Cerebellum (tissue), 4 donors: ENCODE measurements at places on chromosomes 13 and 19.

DNA sequence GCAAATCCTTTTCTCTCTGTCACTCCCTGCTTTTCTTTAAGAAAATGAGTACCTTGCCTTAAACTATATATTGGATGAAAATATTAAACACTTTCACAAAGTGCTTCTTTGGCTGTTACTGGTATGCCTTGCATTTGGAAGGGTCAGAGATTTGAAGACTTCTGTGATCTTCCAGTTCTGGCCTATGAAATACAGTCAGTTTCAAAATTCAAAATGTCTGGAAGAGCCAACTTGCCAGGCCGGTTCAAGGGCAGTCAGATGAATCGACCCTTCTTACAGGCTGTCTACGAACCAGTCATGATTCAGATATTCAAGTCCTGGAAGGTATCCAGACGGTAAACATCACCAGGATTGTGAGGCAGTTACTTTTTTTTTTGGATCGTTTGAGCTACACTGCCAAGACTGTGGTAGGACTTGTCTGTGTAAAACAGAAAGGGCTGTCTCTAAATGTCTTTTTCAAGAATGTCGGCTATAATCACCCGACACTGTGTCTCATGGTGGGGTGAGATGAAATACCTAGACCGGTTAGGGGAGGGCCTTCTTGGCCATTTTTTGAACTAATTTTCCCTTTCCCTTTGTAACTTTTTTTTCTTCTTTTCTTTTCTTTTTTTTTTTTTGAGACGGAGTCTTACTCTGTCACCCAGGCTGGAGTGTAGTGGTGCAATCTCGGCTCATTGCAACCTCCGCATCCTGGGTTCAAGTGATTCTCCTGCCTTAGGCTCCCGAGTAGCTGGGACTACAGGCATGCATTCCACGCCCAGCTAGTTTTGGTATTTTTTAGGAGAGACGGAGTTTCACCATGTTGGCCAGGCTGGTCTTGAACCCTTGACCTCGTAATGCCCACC is 11.2 kb downstream of the ACTN4 start:
- no peak for DNase-seq

GRCh38 chr19:18204394-18205199 is 755 bp upstream of the RAB3A start:
- DNase-seq = no peak

- no peak for DNase-seq
These were observed 43.7 kb upstream of the SLC15A1 start for GRCh38 chr13:98796191-98796590.

DNA sequence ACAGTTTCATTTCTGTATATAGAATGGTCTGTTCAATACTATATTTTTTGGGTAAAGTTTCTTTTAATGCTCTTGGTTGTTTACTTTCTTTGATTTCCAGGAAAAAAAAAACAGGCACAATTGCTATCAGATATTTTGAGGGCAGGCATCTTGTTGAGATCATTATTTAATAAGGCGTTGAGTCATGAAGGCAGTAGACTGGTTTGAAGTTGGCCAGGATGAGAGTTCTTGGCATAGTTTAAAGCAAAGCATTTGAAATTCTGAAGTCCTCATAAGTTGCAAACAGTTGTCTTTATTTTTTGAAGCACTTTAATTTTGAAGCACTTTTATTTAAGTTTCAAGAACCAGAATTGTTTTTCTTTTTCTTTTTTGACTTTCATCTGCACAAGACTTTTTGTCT is 2.6 kb upstream of the ZNF175 start:
- DNase-seq = no peak

GRCh38 chr13:76803831-76804230 is 82.4 kb downstream of the KCTD12 start:
- no peak for DNase-seq

- no peak for DNase-seq
These were observed 70.2 kb downstream of the SPACA7 start for GRCh38 chr13:112446347-112446861.

DNA sequence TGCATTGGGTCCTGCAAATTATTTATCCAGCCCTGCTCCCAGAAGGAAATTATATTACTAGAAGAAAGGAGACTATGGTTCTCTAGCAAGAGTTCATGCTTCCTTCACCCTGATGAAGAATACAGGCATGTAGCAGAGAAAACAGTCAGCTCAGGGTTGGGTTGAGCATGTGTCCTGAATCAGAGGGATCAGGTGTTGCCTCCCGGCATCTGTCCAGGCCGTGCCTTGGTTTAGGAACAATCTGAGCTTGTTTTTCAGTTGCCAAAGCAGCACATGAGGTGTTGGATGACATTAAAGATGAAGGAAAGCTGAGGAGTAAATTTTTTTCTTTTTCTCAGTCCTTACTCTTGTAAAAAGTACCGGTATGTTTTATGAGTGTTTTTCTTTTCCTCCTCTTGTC is 62.0 kb downstream of the KL start:
- no peak for DNase-seq

DNA sequence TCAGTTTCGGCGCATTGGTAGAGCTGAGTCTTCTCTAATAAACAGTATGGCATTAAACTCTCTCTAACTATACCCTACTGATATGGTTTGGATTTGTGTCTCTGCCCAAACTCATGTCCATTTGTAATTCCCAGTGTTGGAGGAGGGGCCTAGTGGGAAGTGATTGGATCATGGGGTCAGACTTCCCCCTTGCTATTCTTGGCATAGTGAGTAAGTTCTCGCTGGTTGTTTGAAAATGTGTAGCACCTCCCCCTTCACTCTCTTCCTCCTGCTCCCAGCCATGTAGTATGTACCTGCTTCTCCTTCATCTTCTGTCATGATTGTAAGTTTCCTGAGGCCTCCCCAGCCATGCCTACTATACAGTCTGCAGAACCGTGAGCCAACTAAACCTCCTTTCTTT is 682.7 kb upstream of the ARGLU1 start:
- no peak for DNase-seq

- DNase-seq = no peak
These were observed 293.7 kb downstream of the SUCLA2 start for GRCh38 chr13:47707414-47707813.

DNA sequence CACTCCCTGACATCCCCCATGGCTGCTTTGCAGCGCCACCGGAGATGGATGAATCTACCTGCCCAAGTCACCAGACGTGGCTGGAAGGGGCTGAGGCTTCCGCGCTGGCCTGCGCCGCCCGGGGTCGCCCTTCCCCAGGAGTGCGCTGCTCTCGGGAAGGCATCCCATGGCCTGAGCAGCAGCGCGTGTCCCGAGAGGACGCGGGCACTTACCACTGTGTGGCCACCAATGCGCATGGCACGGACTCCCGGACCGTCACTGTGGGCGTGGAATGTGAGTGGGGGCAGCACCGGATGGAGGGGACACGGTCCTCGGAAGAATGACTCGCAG is 4.6 kb downstream of the ICAM5 start:
- DNase-seq = no peak

DNA sequence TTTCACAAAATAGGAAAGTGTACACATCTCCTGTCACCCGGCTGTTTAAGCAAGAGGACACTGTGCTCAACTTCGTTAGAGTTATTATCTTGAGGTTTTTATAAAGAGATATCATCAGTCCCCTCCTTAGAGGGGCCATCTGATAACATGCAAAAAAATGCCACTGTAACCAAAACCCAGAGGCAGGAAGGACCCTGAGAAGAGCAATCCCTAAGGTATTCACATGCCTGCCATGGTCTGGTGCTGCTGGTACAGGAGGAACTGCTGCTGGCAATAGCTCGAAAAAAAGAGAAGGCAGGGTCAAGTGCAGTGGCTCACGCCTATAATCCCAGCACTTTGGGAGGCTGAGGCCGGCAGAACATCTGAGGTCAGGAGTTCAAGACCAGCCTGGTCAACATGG is 12.8 kb upstream of the CEACAM3 start:
- DNase-seq = no peak

GRCh38 chr19:18948075-18948975 is 7.3 kb upstream of the HOMER3 start:
- DNase-seq = no peak

DNA sequence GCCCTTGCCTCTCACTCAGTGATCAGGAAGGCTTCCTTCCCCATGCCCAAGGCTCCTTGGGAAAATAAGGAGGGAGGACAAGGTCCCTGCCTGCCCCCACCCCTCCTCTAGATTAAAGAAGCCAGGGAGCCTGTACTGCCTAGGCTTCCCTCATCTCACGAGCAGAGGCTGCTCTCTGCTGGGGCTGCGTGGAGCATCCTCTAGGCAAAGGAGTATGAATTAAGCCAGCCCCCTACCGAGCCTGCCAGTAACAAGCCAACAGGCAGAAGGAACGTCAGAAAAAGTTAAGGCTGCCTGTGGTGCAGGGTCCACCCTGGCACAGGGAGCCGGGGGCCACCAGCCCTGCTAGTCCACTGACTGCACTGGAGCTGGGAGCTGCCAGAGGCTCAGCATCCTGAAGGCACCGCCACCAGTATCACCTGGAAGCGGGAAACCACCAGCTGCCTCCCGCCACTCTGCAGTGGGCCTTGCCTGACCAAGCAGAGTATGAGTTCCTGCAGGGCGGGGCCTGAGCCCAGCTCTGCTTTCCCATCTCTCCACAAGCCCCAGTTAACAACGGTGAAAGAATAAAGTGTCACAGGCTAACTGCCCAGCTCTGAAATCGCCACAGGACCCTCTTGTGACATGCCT is 6.8 kb downstream of the NAPA start:
- DNase-seq = peak; percentile 81

GRCh38 chr19:41192574-41193429 is at the start of gene CYP2S1:
Gene CYP2S1 (plus strand): TSS chr19:41193219. CDS start chr19:41193265, 46 bp downstream.
- DNase-seq = no peak

- DNase-seq = no peak
These were observed 11.5 kb downstream of the DNM2 start for GRCh38 chr19:10729411-10729810.

DNA sequence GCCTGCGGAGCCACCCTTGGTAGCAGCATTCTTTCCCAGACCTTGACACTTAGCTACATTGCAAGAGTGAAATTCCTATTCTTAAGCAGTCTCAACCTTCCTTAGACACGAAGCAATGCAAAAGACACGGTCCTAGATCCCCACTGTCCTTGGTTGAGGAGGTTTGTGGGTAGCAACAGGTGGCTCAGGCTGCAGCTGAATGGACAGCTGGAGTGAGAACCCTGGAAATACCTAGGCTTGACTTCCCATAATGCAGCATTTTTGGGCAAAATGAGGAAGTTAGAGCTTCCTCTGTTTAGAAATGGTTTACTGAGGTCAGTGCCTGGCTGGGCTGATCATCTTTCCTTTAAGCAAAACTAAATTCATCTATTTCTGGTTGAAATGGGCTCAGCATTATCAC is 296.6 kb downstream of the RFC3 start:
- DNase-seq = no peak

DNA sequence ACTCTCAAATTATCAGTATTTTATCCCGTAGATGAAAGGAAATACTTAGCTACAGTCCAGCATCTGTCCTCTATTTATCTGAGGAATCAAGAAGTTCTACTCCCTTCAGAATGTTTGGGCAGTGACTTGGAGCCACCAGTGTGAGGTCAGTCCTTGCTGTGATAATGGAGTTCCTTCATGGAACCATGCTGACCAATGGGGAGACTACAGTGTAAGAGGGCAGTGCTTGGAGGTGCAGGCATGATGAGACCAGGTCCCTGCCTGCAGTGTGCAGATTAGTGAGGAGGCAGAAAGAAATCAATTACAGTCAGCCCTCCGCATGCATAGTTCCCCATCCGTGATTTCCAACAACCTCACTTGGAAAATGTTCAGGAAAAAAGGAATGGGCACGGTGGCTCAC is at the start of gene C19orf18:
Gene C19orf18 (minus strand): TSS at position 101 of the 400 bp plus-strand sequence. CDS start 102 bp downstream, outside the sequence.
- DNase-seq = no peak

DNA sequence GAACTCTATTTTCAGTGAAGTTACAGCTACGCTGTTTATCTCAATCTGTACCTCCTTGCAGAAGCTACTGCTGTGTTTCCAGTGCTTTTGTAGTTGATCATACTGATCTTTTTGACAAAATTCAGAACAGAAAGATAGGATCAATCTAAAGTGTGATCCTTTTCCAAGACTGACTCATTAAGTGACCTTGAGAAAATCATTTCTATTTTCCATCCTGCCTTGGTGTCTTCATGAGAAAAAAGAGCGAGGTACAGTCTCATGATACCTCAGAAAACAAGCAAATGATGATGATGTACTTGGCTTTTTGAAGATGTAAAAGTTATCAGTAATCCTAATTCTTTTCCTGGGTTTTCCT is 46.0 kb upstream of the GPR183 start:
- DNase-seq = no peak

DNA sequence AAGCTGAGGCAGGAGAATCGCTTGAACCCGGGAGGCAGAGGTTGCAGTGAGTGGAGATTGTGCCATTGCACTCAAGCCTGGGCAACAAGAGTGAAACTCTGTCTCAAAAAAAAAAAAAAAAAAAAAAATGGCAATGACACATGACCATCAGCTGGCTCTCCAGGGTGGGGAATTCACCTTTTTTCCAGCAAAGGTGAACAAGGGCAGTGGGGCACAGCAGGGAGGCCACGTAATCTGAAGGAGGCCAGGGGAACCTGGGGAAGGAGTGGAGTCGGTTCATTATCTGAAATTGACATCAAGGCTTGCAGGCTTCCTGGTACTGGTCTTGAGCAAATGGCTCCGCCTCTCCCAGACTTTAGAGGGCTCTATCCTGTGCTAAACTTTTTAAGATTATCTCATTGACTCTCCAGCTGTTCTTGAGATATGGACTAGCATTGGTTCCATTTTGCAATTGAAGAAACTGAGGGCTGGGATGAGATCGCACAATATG is 28.1 kb downstream of the KEAP1 start:
- DNase-seq = no peak

DNA sequence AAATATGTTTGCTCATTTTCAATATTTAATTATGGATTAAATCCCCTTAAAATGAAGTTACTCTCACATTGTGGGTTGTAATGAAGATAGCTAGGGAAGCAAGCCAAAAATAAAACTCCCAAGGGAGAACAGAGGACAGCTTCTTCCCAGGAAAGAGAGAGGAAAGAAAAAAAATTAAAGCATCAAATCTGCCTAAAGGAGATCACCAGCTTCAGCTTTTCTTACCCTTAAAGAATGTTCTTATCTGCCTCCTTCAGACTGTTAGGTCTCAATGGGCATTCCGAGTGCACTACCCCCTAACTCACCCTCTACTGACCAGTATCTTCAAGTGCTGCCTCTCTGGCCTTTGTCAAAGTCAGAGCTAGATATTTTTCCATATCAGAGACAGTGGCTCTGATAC is 55.2 kb downstream of the XPO4 start:
- no peak for DNase-seq

DNA sequence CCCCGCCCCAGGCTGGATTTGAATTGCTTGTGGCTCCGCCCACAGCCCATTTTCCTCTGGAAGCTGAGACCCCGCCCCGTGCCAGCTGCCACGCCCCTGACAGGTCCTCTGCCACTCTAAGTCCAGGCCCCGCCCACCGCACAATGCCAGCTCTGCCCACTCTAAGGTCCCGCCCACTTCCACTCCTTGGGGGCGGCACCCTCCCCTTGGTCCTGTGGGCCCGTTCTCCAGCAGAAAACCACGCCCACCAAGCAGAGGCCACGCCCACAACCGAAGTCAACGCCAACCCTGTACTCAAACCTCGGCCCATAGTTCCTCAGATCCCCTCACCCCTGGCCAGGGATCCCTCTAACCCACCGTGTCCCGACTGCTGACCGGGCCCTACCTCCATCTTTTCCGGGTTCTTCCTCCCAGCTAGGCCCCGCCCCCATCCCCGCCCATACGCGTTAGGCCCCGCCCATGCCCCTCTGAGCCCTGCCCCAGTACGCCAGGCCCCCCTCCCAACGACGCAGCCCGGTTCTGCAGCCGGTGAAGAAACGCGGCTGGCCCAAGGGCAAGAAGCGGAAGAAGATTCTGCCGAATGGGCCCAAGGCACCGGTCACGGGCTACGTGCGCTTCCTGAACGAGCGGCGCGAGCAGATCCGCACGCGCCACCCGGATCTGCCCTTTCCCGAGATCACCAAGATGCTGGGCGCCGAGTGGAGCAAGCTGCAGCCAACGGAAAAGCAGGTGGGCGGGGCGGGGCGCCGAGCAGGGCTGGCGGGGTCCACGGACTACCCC is 1.3 kb downstream of the HMG20B start:
- DNase-seq = peak; percentile 29
